Hair follicular keratinocyte (primary cell): ENCODE measurements at places on chromosomes 7 and 10. TPM values are rescaled to one million over a fixed set of nuclear protein-coding genes. Genes with fewer than 3 reads are reported as not detected.

ZNF804B gene
- total RNA-seq = not detected in 2 replicates

FAM25C gene
- 14.0 TPM in 1 of 2 replicates, not detected in the other for total RNA-seq

ACSM6 gene
- total RNA-seq = not detected in 2 replicates

NUTM2D gene
- 1.8 and 1.9 TPM in 2 replicates for total RNA-seq

TBXAS1 gene
- total RNA-seq = 0.57 TPM in 1 of 2 replicates, not detected in the other

ZYX gene
- total RNA-seq = 78.2 and 95.9 TPM in 2 replicates

PTN gene
- total RNA-seq = 0.23 TPM in 1 of 2 replicates, not detected in the other

PRPS1L1 gene
- total RNA-seq = not detected in 2 replicates

MUC3A gene
- total RNA-seq = not detected in 2 replicates

OR2A7 gene
- 1.1 and 4.1 TPM in 2 replicates for total RNA-seq

C7orf25 gene
- total RNA-seq = 4.8 and 8.4 TPM in 2 replicates

CCNJ gene
- 3.0 and 3.6 TPM in 2 replicates for total RNA-seq

LRRC4 gene
- 0.15 and 0.39 TPM in 2 replicates for total RNA-seq

RPEL1 gene
- 0.04 TPM in 1 of 2 replicates, not detected in the other for total RNA-seq

OR6V1 gene
- not detected in 2 replicates for total RNA-seq

UTF1 gene
- total RNA-seq = not detected in 2 replicates

NSUN6 gene
- total RNA-seq = 5.4 and 7.7 TPM in 2 replicates

PLAC9 gene
- not detected in 2 replicates for total RNA-seq

H2BK1 gene
- total RNA-seq = not detected in 2 replicates

KCNH2 gene
- not detected in 2 replicates for total RNA-seq

NXPH1 gene
- not detected in 2 replicates for total RNA-seq

TMEM270 gene
- total RNA-seq = not detected in 2 replicates

PTTG1IP2 gene
- total RNA-seq = not detected in 2 replicates
